Brain pericyte (primary cell): ENCODE measurements at places on chromosomes 7 and 10.

- DNase-seq, result no peak
Observed at GRCh38 chr7:117186218-117187010, 136.4 kb downstream of the WNT2 start.

GRCh38 chr10:118522791-118523498, 72.5 kb downstream of the PRLHR start:
- DNase-seq, result no peak

GRCh38 chr7:16651396-16652239, 5.6 kb downstream of the BZW2 start:
- no peak for DNase-seq

DNA sequence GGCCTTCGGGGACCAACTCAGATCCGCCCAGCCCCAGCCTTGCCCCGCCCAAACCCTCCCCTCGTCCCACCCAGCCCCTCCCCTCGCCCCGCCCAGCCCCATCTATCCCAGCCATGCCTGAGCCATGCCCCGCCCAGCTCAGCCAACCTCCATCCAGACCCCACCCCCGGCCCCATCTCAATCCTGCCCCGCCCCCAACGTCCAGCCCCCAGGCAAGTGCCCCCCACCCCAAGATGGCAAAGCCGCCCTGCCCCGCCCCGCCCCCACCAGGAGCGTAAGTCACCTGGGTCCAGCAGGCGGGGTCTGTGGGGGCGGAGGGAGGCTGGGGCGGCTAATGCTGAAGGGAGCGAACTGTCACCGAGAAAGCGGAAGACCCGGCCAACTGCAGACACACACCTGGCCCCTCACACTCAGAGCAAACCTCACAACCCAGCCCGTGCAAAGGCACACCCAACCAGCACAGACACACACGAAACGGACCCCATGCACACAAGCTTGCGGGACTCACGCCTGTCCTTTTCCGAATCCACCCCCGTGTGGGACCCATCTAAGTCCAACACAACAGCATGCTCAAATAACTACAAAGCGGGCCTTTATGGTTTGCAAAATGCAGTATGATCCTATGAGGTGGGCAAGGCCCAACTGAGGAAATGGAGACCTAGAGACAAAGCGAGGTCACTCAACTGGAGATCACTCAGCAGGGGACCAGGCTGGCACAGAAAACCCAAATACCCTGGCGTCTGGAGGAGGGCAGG, 11.5 kb upstream of the OGA start:
- DNase-seq, result no peak

GRCh38 chr10:112421731-112422130, 25.0 kb downstream of the ZDHHC6 start:
- no peak for DNase-seq

DNA sequence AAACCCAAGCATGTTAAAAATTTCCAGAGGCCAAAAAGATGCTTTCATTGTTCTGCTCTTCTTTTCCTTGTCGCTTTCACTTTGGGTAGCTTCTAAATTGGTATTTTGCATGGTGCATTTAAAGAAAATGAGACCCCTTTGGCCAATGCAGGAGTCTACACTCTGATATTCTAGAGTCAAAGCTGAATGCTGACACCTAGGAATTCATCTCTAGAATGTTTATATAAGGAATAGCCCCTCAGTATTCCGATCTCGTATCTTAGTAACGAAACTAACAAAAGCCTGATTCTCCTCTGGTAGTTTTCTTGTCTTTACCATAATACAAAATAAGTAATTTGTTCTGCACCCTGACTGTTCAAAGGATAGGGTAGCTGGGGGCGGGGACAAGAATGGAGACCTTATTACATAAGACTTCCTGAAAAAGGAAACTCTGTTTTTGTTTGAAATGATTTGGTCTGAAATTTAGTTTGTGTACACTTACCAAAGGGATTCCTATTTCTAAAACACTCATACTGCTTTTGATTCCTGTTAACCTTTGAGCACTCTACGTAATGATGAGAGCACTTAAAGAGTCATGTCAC, 17.1 kb downstream of the IKZF1 start:
- no peak for DNase-seq

DNA sequence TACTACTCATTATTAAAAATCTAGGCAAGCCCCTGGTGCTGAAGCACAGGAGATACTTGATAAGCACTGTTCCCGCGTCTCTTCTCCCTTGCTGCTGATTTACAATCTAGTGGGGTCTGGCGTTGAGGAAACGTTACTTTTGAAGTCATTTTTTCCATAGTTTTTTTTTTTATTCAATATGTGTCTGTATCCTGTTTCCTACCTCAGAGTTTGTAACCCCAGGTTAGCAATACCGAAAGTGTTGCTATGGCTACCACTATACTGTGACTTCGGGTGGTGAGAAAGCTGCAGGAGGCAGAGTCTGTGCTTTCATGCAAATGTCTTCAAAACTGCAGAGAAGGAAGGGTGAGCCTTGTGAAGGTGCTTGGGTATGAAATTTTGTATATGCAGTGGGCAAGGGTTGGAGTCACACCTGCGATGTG, 458.8 kb upstream of the GHITM start:
- no peak for DNase-seq
